ENCODE measurements at places on chromosomes 6 and 20. TPM values are rescaled to one million over a fixed set of nuclear protein-coding genes. Genes with fewer than 3 reads are reported as not detected.

The CRISP2 gene
- not detected for total RNA-seq

The BEND6 gene
- 13.1 TPM for total RNA-seq

The ELOVL4 gene
- 7.3 TPM for total RNA-seq

The FLRT3 gene
- 1.6 TPM for total RNA-seq

The NR2E1 gene
- not detected for total RNA-seq

The TLDC2 gene
- total RNA-seq: 0.09 TPM

Measured in bronchial smooth muscle cell (primary cell).